ENCODE measurements at places on chromosomes 7 and 10. TPM values are rescaled to one million over a fixed set of nuclear protein-coding genes. Genes with fewer than 3 reads are reported as not detected.

- H3K27ac ChIP-seq, result no peak overlapping the region
- DNase-seq, result no peak
- peaks cover 44% of the 10 kb centered on the region for H3K36me3 ChIP-seq
- peaks cover 3% of the 10 kb centered on the region for H3K4me1 ChIP-seq
Observed at GRCh38 chr7:133344275-133344674, 91.4 kb downstream of the EXOC4 start.

The SPDYE1 gene
- not detected for total RNA-seq

DNA sequence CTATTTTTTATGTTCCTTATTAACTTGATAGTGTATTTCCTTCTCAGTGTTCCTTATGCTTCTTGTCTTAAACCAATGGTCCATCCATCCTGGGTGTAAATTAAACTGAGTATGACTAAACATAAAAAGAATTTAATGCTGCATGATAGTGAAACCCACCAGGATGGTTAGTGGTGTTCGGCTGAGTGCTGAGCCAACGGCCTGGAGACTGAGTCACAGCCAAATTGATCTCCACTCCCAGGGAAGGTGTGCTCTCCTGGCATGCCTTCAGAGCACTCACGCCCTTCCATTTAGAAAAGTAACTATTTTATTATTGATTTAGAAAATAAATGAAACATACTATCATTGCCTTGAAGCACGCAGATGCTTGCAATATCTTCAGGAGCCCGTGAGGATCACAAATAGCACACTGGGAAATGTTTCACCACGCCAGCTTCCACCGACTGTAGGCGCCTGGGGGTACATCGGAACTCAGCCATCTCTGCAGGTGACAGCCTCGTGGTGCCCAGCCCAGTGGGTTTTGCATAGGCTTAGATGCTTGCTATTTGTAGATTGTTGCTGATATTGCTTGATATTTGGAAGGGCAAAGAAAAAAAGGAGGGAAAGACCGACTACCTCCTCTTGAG lies 40.0 kb upstream of the LOXL4 start:
- H3K27me3 ChIP-seq, result peaks cover 21% of the 10 kb centered on the region
- H3K27ac ChIP-seq, result no peak overlapping the region
- H3K36me3 ChIP-seq, result no peaks in the 10 kb centered on the region

DNA sequence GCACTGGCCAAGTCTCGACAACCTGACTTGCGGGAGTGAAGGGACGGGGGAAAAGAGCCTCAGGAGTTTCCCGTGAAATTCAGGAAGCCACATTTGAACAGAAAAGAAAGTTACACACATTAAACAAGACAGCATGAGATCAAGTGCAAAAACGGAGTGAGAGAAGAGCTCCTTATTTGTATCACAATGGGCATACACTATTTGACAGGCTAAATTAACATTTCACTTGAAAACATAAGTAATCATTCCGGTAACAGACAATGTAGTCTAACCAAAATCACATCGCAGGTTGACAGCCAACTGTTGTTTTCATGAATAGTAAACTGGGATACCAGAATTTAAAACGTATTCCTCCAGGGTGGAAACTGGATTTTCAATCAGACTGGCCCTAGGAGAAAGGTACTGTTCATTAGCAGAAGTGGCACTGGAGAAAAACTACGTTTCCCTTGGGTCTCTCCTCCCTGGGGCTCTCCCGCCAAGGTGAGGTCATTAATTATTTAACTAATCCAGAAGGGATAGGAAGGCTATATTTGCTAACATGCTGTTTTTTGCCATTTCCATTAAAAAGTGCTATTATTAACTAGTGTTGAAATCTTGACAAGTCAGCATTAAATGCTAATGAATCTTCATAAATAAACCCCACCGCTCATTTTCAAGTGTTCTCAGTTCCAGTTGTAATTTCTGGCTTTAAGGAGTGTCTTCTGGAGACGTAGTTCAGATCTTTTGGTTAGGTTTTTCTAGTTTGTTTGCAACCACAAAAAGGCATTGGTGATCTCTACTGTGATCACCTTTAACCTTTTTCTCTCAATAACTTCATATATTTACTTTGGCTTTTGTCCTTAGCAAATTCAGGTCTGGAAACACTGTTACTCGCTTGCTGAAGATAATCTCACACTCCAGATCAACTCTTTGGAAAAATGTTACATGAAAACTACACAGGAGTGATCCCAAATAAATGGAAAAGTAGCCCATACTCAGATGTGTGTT lies 25.1 kb downstream of the RHEB start:
- H3K27me3 ChIP-seq, result no peaks in the 10 kb centered on the region
- H3K4me1 ChIP-seq, result peaks cover 37% of the 10 kb centered on the region
- H3K27ac ChIP-seq, result no peak overlapping the region

GRCh38 chr10:79273604-79274003 lies 73.7 kb upstream of the PPIF start:
- H3K4me1 ChIP-seq, result peaks cover 3% of the 10 kb centered on the region
- no peak for DNase-seq
- H3K27ac ChIP-seq, result no peak overlapping the region
- H3K36me3 ChIP-seq, result peaks cover 24% of the 10 kb centered on the region
- no peak overlapping the region for H3K4me3 ChIP-seq
- no peaks in the 10 kb centered on the region for H3K27me3 ChIP-seq

- no peaks in the 10 kb centered on the region for H3K4me1 ChIP-seq
- H3K27ac ChIP-seq, result no peak overlapping the region
- no peak overlapping the region for H3K4me3 ChIP-seq
- H3K36me3 ChIP-seq, result no peaks in the 10 kb centered on the region
Observed at GRCh38 chr7:13217768-13218167, 530.3 kb downstream of the ARL4A start.

DNA sequence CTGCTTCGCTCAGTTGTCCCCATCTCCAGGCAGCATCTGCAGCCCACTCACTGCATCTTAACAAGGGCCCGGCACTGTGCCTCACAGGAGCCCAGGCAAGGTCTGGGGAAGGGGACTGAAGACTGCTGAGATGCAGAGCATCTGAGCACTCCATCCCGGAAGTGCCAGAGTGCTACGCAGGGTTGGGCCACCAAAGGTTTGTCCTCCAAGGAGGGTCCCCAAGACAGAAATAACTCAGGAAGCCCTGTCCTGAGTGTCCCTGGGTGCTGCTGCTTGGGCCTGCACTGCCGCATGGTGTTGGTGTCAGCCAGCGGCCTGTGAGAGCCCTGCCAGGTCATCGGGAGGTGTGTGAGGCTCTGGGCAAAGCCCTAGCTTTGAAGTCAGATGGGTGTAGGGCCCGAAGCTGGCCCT lies 288.2 kb upstream of the ZMIZ1 start:
- no peak overlapping the region for H3K27ac ChIP-seq
- no peak for DNase-seq
- H3K4me1 ChIP-seq, result no peaks in the 10 kb centered on the region
